DMS79 (cell line): ENCODE measurements at places on chromosomes 5 and 9.
A peak's percentile ranks its signal among the peaks of the same experiment; 100 is the strongest.

- DNase-seq = no peak
Measured at GRCh38 chr9:89889865-89890264, 285.1 kb downstream of the GADD45G start.

- DNase-seq = no peak
Measured at GRCh38 chr5:71767661-71768060, 48.6 kb downstream of the CARTPT start.

DNA sequence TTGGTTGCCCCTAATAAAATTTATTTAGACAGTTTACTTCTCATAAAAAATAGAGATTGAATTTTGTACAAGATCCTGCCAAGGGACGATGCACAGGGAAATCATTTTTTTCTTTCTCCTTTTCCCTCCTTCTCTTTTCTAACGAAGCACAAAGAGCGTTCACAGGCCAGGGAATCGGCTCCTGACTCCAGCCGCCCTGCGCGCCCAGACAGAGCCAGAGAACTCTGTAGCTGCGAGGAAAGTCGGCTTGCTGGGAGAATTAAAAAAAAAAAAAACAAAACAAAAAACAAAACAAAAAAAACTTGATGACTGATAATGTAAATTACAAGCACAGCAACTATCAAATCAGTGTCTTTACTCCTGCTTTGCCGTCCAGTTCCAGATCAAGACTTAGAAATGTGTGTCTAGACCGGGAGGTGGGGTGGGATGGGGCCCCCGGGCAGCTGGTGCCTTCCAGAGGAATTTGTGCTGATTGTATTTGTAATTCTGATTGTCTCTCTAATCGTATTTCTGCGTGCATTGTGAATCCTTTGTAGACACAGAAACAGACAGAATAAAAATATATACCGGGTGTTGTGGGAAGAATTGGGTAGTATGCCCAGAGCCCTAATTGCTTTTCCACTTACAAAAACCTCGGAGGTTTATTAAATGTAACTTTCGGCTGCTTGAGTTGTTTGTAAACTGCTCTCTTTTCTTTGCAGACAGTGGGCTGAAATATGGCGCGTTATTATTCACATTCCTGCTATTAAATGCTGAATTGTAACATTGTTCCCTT is 3.6 kb upstream of the OTP start:
- DNase-seq = no peak

DNA sequence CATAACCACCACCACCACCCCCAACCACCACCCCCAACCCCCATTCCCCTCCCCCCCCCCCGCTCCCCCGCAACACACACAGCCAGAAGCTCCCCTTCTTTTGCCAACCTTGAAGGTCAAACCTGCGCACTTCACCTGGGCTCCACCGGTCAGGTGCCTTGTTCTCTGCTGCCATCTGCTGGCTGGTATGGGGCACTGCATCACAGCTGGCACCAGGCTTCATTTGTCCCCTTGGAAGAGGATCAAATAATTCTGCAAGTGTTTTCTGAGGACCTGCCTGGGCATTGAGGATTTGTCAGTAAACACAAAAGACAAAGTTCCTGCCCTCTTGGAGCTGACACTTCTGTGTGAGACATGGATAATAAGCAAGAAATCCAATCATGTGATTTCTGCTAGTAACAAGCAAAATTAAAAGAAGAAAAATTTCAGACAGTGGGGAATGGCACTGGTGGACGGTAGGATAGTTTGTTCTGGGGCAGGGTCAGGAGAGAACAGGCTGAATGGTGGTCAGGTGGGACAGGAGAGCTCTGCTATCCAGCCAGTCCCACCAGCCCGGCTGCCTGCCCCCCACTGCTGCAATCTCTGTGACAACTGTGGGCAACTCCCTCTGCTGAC is 55.6 kb upstream of the LMX1B start:
- DNase-seq = peak; percentile 15

GRCh38 chr5:178555771-178556211 is 34.4 kb downstream of the COL23A1 start:
- no peak for DNase-seq

GRCh38 chr5:149265068-149265465 is 6.6 kb upstream of the AFAP1L1 start:
- DNase-seq = no peak

DNA sequence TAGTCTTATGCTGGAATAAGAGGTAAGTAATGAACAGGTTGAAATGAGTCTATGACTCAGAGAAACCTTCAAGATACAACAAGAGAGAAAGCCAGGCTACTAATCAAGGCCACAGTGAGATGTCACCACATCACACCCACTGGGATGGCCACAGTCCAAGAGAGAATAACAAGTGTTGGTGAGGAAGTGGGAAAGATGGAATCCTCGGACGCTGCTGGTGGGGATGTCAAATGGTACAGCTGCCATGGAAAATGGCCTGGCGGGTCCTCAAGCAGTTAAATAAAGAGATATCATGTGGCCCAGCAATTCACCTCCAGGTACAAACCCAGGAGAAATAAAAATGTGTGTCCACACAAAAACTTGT is 41.9 kb upstream of the NEURL1B start:
- no peak for DNase-seq

DNA sequence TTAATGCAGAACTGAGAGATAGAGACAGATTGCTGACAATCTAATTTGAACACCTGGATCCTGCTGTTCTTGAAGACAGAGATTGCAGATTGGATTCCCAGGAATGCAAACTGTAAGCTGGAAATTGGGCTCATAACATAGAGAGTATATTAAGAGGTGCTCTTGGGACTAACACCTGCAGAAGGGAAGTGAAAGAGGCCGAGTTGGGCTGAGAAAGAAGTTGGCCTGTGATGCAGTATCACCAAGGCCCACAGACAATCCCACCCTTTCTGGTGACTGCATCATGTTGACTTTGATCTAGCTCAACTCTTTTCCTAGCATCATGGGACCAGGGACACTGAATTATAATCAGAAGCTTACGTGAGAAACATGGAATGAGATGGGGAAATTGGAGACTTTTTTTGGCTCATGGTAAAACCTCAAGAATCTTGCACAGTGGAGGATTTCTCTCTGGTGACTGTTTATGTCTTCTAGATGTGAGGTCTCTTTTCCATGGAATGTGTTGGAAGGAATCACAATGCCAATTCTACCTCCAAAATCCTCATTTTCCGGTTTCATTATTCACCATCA is 36.5 kb upstream of the NUDT12 start:
- DNase-seq = no peak

DNA sequence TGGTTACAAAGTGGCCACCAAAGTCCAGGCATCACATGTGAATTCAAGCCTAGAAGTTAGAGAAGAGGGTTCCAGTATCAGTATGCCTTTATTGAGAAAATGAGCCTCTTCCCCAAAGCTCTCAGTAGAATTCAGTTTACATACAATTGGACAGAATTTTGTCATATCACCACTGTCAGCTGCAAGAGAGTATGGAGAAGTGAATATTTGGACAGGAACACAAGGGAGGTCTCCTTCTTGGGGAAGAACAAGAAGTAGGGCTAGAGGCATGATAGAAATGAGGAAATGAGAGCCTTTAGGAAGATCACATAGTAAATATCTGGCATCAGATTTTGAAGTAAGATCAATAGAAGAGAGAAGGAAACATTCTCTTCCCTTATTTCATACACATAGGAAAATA is 27.8 kb upstream of the VLDLR start:
- no peak for DNase-seq

- no peak for DNase-seq
Measured at GRCh38 chr5:180644825-180645273, 4.6 kb downstream of the FLT4 start.

- DNase-seq = no peak
Measured at GRCh38 chr9:129669946-129670345, 4.5 kb downstream of the PRRX2 start.

DNA sequence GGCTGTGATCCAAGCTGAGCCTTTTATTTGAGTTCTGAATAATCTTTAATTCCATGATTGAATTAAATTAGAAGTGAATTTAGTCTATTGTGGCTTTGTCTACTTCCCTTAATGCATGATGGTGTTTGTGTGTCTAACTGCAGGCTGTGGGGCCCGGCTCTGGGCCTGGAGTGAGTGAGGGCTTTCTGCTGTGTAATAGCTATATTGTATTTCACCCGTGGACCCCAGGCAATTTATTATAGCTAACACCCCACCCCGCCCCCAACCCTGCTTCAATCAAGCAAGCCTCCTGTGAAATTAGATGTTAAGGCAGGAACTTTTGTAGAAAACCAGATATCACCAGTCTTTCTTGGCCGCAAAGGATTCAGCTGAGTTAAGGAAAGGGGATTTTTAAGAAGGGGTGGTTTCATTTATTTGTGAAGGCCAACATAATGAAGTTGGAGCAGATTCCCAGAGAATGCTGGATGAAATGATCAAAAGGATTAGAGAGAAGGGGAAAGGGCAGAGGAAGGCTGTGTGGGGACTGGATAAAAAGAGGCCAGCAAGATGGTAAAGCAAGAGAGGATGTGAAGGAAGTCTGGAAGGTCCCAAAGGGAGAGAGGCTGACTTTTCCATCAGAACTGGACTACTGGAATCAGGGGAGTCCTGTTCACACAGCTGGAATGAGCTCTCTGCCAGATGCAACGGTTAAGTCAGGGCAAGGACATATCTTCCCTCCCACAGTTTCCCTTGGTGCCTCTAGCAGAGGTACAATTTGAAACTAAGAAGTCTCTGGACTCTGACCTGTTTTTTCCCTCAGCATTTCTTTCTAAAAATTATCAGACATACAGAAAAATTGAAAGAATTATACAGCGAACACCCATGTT is 125.3 kb upstream of the SAP30L start:
- DNase-seq = no peak

DNA sequence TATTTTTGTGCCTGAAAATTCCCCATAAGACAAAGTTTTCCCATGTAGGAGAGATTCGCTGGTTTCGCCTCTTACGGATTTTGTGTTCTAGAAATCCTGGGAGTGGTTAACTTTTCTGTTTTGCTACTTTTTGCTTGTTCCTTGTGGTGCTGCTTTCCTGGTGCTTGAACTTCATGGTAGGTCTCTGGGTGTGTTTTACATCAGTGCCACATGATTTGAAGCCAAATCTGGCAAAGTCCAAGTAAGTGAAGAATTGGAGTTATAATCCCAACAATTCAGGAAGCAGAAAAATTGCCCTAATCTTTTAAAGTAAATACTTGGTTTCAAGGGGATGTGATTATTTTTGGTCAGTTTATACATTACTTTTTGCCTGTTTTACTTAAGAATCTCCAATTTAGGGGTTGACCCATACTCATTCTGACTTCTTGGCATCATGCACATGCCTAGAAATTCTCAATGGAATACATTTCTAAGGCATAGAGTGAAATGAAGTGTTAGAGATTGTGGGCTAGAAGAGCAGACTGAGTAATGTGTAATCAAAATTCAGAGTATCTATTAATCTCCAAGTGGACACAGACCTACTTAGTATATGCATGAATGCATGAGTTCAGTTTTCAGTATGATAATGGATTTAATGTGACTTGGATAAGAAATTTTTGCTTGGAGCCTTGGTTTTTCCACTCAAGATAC is 189.7 kb downstream of the CSNK1G3 start:
- DNase-seq = peak; percentile 68

DNA sequence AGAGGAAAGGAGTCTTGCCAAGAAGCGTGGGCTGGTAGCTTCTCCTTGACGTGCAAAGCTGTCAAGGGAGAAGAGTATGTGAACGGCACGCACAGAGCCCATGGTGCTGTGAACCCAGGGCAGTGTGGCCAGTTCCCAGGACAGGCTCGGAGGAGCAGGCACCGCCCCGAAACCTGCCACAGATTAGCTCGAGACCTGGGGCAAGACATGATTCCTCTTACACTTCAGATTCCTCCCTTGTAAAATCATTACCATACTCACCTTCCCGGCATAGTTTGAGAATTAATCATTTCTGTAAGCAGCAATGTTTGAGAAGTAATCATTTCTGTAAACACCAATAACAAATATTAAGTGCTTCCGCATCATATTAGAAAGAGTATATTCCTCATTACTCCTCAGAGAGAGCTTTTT is 19.9 kb downstream of the GOLM1 start:
- no peak for DNase-seq

GRCh38 chr5:175329976-175330375 is 114.0 kb downstream of the DRD1 start:
- DNase-seq = no peak

GRCh38 chr9:71058660-71059059 is 62.8 kb downstream of the TRPM3 start:
- no peak for DNase-seq

DNA sequence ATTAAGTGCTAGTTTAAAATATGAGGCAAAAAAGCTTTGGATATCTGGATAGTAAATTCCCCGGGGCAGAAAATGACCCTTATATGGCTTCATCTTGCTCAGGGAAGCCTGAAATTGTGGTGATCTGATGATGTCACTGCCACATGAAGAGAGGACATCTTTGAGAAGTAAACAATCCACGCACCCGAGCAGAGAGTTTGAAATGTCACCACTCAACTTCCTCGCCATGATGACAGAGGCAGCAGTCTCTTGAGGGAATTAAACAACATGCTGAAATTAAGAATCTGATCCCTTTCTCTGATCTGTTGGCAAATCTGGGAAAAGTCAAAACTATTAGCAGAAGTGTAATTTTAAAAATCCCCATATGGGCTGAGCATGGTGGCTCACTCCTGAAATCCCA is 110.0 kb downstream of the TLE1 start:
- DNase-seq = no peak

DNA sequence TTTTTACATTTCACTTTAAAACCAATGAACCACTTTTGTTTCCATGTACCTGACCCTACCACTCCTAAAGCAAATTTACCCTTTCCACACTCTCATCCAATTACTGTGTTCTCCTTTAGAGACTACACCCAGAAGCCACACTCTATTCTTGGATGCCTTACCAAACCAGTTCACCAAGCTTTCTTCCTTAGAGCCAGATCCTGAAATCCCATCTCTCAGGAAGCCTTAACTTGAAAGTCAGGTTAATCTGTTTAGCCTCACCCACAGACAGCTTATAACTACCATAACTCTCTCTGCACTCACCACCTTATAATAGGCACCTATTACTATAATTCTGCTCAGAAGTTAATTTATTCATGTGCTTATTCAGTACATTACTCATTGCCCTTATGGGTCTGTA is 4.3 kb downstream of the CSNK1A1 start:
- DNase-seq = peak; percentile 5

DNA sequence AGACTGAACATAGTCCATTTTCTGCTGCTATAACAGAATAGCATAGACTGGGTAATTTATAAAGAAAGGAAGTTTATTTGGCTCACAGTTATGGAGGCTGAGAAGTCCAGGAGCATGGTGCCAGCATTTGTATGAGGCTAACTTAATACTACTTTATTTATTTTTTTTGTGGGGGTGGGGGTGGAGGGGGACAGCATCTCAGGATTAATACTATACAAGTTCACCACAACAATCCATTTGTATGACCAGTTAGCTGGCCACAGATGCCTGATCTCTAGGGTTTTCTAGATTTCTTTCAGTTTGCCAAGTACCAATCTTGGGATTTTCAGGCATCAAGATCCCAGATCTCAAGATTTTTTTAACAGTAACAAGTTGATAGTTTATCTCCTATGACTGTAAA is 20.3 kb downstream of the ANGPTL2 start:
- no peak for DNase-seq
